Stimulated activated CD4-positive, alpha-beta T cell treated with anti-CD3 and anti-CD28 coated beads, Interleukin-1b, Interleukin-23, amount 100 ng/mL, for 1 hour (primary cell): ENCODE measurements at places on chromosomes 7 and 10.

DNA sequence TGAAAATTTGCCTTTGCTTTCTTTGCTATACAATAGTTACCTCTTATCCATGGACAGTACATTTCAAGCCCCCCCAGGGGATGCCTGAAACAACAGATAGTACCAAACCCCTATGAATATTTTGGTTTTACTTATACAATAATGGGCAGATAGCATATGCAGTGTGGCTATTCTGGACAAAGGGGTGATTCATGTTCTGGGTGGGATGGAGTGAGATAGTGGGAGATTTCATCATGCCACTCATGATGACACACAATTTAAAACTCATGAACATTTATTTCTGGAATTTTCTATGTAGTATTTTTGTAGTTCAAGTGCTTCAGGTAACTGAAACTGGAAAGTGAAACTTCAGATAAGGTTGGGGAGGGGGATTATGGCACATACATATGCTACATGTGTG lies 12.0 kb downstream of the STARD3NL start:
- no peak for DNase-seq

- no peak for DNase-seq
Observed at GRCh38 chr10:124918906-124919305, 23.0 kb upstream of the ZRANB1 start.

DNA sequence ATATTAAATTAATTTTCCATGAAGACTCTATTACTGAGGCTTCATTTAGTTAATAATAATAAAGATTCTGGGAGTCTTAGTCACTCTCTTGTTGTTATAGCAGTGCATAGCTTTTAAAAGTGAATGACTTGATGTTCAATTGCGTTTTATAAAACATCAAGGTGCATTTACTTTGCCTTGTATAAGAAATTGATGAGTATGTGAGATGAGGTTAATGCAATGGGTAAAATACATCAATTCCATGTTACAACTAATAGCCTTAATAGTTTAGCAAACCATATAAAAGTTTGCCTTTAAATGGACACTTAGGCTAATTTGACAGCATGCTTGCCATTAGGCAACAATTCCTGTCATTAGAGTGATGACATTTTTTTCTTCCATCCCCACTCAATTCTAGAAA lies 173.6 kb upstream of the TEX47 start:
- no peak for DNase-seq

DNA sequence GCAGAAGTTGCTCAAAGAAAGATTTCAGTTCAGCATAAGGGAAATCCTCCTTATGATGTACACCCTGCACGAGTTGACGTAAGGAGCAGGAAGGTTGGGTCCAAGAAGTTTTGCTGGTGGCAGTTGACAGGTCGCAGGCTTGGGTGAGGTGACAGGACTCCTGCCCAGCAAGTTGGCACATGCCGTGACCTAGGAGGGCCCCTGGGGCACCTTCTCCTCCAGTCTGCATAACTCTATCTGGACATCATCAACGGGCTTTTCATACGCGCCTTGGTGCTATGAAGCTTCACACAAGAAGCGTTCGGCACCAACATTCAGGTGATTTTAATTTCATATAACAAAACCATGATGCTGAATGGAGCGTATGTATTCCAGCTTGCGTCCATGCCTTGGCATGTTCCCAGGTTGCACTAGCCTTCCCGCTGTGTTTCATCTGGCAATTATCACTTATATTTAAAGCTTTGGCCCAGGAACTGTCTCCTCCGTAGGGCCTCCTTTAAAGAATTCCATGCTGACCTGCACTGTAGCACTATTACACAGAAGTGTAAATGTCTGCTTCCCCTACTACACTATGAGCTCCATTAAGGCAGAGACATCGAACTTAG lies 651.6 kb upstream of the FOXK1 start:
- DNase-seq = no peak

DNA sequence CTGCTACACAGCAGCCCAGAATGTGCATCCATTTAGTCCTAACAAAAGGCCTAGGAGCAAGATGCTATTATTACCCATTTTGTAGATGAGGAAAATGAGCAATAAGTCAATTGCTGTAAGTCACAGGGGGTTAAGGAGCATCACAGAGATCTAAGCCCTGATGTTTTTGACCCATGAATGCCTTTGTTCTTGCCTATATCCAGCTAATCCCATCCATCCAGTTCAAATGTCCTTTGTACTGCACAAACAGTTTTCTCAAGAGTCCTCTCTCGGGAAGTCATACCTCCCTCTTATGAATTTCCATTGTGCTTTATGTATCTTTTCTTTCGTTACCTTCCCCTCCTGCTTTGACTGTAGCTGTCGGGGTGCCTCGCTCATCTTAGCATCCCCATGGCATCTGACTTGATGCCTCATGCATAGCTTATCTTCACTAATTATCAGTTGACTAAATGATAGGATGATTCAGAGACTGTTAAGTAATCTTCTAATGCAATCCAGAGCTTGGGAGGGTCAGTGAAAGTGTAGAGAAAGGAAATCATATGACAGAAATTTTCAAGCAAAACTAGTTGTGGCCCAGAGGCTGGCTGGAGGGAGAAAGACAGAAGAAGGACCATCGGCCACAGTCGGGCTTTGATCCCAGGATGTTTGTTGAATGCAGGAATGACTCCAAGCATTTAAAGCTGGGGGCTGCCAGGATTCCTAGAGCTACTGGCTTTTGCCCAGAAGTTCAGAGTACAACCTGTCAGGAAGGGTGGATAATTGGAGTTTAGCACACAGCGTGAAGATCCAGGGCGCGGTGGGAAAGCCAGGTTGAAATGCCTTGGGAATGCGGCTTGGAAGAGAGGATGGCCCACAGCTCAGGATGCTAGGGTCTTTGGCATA lies 23.5 kb downstream of the BLVRA start:
- DNase-seq = no peak

DNA sequence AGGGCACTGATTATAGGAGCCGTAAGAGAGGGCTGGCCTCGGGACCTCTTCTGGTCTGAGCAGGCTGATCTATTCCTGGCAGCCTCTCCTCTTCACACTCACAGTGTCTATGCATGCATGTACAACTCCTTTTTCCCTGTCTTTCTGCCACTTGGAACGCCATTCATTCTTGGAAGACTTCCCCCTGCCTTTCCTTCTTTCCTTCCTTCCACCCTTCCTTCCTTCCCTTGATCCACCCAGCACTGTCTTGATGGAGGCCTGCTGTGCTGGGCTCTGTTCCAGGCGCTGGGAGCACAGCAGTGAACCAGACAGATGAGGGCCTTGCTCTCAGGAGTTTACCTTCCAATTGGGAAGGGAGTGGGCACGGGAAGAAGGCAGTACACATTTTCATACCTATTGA lies 114.8 kb downstream of the SH3PXD2A start:
- no peak for DNase-seq

DNA sequence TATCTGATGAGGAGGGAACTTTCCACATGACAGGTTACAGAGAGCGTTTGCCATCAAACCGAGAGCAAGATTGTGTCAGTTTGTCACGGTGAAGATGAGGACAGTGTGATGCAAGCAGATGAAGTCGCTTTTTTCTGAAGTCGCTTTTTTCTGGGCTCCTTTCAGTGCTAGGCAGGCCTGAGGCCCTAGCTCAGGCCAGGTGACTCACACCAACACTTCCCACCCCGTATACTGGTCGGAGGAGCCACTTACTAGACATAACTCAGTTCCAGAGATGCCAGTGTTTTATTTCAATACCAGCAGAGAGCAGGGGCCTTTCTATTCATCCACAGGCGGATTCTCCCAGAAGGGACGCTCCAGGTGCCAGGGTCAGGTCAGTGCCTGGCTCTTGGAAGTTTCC lies 58.9 kb downstream of the SFMBT2 start:
- DNase-seq = no peak

- DNase-seq = no peak
Observed at GRCh38 chr10:102726274-102726673, 11.8 kb downstream of the SFXN2 start.
